Fibroblast of skin of right biceps (primary cell): ENCODE measurements at places on chromosomes 1 and 21.

DNA sequence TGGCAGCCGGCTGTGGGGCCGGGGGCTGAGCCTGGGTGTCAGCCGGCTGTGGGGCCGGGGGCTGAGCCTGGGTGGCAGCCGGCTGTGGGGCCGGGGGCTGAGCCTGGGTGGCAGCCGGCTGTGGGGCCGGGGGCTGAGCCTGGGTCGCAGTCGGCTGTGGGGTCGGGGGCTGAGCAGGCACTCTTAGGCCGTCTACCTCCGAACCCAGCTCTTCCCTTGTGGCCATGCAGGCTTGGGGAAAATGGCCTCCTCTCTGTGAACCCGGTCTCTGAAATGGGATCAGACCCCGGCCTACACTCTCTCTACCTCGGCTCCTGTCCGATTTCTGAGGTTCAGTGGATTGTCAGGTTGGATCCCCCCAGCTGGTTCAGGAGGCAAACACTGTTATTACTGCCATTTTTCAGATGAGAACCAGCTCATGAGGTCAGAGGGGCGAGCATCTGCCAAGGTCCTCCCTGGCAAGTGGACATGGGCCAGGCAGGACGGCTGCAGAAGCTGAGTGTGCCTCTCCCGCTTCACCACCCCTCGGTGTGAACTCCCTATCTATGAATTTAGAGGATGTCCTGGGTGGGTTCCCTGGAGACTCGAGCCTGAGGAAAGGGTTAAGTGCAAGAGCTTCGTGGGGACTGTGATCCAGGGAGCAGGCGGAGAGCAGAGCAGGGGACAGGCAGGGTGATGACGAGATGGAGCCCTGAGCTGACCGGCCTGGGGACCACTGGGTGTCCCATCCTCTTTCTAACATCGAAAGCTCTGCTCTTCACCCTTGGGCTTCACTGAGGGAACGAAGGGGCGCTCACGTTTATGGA lies 10.9 kb upstream of the COL18A1 start:
- DNase-seq = no peak

GRCh38 chr21:42570841-42571387 lies 57.3 kb downstream of the SLC37A1 start:
- DNase-seq = no peak

GRCh38 chr1:10400013-10400412 lies 1.1 kb downstream of the PGD start:
- DNase-seq = no peak

GRCh38 chr1:111561328-111561727 lies 57.9 kb upstream of the ADORA3 start:
- no peak for DNase-seq

DNA sequence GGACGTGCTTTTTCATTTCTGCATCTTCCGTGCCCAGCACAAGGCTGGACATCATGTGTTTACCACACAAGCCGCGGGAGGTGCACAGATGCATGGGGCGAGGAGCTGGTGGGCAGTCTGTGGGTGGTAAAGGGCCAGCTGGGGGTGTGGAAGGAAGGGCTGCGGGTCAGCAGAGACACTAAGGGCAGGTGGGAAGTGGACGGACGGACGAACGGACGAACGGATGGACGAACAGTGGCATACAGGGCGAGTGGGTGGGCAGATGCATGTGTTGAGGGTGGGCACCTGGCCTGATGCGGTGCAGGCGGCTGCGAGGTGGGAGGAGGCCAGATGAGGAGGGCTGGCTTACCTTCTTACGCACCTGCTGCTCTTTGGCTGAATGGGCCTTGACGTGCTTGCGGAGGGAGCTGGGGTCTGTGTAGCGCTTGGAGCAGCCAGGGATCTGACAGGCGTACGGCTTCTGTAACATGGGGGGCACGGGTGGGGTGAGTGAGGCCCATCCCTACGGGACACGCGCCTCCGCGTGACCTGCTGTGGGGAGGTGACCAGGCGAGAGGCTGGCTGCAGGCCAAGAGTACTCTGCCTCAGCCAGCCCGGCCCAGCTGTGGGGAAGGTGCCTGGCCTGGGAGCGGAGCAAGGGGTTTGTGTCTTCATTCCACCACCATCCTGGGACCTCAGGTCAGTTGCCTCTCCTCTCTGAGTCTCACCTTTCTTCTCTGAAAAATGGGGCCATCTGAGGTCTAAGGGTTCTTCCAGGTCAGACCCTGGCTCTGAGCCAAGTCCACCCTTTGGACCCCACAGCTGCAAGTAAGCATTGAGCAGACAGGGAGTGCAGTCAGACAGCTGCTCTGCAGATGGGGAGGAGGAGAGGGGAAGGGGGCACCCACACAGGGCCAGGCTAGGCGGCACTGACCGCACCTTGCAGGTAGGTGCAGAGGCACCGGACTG lies 65.5 kb downstream of the DMRTB1 start:
- no peak for DNase-seq
